ENCODE measurements at places on chromosomes 13 and 19.

GRCh38 chr19:50331221-50331993, 2.2 kb upstream of the KCNC3 start:
- DNase-seq = no peak

GRCh38 chr13:69921156-69921555, 186.5 kb upstream of the ATXN8OS start:
- no peak for DNase-seq

DNA sequence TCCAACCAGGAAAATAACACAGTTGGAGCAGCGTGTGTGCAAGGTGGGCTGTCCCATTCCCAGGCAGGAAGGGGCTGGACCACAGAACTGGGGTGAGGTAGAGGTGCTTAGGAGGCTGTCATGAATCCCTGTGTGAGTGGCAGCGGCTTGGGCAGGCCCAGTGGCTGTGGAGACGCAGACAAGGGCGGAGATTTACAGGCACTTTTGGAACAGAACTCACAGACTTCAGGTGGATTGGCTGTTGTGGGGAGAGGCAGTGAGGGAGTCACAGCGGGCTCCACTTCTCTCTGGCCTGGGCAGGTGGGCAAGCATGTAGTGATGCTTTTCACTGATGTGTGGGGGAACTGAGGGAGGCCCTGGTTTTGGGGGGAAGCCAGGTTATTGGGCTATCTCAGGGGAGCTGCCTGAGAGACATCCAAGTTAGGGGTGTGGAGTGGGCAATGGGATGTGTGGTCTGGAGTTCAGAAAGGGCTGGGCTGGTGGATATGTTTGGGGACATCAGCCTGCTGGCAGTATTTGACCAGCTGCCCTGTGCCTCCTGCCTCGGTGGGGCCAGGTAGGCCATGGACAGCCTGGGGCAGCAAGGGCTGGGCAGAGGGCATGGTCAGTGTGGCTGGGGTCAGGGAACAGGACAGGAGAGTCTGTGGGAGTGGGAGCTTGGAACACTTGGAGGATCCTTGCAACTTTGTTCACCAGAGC, 27.0 kb upstream of the ZNF492 start:
- no peak for DNase-seq

GRCh38 chr13:81927347-81927746, 1586.4 kb upstream of the SPRY2 start:
- no peak for DNase-seq

DNA sequence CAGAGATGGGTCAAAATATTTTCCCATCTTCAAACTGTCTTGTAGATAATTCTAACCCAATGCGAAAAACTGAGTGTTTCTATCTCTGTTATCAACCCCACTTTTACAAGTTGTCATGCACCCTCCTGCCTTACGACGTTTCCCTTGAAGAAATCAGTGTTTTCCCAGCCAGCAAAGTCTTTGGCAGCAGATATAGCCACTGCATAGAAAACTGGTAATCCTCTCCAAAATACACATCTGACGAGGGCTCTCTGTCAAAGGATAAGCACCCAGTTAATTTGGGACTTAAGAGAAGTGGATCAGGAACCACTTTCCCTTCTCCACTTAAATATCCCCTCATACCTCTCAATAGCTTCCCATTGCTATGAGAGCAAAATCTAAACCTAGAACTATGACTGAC, 351.9 kb upstream of the MIR17HG start:
- no peak for DNase-seq

GRCh38 chr13:66036024-66036614, 1194.0 kb downstream of the PCDH9 start:
- no peak for DNase-seq

DNA sequence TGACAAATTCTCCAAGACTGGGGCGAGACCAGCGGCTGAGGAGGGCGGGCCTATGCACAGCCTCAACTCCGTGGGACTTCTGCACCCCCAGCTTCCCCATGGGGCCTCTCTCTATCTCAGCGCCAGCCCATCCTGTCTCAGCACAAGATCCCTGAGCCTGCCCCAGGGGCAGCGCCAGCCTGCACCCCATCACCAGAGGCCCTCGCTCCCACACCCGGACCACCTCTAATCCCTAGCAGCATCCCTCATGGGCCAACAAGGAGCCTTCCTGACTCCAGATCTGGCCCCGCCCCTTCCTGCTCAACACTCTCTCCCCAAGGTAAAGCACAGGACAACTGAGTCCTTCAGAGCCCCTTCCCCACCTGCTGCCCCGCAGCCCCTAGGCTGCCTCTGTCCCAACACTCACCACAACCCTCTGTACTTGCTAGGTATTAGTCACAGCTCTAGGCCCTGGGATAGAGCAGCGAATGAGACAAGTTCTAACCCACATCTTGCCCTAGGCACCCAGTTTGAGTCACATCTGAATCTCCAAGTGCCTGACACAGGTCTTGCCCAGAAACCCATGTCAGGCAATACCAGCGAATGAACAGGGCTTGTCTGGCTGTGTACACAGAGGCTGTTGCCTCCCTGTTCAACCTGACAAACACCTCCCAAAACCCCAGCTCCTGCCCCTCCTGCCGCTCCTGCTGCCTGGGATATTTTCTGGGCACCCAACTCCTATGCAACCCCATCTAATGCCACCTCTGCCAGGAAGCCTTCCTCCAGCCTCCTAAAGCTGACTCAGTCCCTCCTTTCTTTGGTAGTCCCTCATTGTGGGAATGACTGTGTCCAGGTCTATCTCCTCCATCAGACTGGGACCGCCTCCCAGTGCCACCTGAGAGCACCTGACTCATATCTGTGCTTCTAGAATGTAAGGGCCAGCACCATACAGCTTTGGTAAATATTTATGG, 18.6 kb downstream of the GRIK5 start:
- DNase-seq = no peak

GRCh38 chr13:107057028-107057631, 489.2 kb upstream of the ARGLU1 start:
- DNase-seq = no peak

DNA sequence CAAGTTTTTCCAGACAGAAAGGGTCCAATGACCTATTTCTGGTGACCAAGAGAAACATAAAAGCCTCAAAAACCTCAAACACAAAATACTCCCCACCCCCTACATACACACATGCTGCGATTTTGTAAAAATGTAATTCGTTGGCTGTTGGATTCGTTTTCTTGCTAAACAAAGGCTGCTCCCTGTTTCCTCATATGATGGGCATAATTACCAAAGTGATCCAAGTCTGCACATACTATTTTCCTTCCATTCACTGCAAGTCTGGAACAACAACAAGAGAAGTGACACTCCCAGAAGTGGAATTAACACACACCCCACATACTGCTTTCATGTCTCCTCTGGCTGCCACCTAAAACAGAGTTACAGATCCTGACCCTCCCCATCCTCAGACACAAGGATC, 131.9 kb downstream of the RAP2A start:
- no peak for DNase-seq

DNA sequence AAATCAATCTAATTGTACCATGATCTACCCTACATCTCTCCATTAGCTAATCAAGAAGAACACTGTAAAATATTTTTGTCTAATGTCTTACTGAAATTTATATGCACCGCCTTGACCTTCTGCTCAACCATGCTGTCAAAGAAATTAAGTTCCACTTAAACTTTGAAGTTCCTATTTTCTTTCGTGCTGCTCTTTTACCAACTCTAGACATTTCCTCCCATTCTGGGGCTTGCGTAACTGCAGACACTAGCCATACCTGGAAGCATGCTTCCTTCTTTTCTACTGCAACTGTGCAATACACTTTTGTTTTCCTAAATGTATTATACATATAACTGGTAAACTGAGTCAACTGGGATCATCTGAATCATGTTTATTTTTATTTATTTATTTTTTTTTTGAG, 8.5 kb upstream of the UBE2L5 start:
- no peak for DNase-seq

DNA sequence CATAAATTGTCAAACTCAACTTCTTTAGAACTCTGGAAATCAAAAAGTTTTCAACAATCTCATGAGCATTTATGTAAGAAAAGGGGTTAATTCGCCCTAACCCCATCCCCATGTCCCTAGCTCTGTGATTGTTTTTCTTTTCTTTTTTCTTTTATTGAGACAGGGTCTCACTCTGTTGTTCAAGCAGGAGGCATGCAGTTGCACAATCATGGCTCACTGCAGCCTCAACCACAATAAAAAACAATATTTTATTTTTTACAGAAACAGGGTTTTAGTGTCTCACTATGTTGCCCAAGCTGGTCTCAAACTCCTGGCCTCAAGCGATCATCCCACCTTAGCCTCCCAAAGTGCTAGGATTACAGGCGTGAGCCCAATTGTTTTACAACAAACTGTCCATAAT, 16.7 kb downstream of the VWA8 start:
- no peak for DNase-seq

- no peak for DNase-seq
Measured at GRCh38 chr19:5795382-5795919, 4.5 kb upstream of the DUS3L start.
